ENCODE measurements at places on chromosomes 12 and 14.

DNA sequence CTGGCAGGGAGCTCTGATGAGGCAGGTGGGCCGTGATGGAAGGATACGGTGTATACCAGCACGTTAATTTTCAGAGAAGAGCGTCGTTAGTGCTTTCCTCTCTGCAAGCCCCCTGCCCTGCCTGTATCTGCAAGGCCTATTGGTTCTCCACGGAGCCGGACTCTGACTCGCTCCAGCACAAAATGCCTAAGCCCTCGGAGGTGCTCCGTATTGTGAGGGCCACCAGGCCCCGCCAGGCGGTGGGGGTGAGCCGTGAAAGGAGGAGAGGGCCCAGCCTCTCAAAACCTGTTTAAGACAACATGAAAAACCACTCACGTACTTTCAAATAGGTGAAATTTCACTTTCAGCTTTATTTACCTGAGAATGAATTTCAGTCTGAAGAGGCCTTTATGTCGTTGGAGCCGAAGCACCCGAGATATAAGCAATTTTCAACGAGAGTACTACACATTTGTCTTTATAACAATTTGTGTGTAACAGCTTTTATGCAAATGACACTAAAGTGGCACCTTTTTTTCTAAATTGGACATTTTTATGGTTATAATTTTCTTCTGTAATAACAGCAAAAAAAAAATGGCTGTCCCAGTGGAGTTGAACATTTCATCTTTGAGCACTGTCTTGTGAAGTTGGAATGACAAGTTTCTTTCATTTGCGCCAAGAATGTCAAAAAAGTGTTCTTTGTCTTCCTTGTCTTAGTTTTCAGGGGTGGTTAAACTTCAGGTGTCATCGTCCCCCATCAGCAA, 749.5 kb downstream of the VRK1 start:
- no peak for DNase-seq

- DNase-seq, result no peak
Measured at GRCh38 chr14:75268633-75269550, 9.7 kb upstream of the FOS start.

- peak; percentile 38 for DNase-seq
Measured at GRCh38 chr14:61537563-61538463, 157.5 kb upstream of the HIF1A start.

DNA sequence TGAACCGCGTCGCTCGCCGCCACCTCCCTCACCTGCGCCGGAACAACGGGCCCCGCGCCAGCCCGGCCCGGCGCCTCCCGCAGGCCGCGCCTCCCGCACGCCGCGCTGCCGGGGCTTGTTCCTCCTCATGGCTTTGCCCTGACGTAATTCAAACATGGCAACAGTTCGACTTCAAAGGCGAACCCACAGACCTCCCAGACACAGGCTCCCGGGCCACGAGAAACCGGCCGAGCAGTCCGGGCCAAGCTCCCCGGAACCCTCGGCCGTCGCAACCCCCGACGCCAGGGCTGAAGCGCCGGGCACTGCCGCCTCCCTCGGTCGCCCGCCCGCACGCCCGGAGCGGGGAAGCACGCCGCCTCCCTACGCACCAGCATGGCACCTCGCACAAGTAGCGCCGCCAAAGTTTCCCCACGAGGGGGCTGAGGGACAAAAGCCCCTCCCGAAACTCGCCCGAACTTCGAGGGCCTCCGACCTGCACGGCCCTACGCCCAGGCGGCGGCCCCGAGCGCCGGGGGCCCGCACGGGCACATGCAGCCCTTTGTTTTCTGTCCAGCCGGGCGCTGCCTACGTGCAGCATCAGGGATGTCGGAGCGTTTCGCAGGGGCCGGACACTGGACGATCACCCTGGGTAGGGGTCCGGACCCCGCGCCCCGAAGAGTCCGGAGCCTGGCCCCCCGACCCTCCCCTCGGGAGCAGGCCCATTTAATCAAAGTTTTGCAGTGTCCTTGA, 1.7 kb downstream of the SINHCAF start:
- DNase-seq, result peak; percentile 42

DNA sequence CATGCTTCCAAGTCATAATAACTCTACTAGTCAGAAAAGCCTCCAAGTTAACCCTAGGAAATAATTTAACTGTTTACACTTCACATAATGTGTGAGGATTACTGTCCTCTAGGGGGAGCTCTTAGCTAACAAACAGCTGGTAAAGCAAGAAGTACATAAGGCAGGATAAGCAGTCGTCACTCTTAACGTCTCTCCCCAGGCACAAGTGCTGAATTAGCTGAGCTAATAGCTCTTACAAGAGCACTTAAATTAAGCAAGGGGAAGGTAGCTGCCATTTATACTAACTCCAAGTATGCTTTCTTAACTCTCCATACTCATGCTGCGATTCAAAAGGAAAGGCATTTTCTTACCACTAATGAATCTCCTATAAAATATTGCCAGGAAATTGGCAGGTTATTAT, 79.3 kb upstream of the TSPAN11 start:
- no peak for DNase-seq

- no peak for DNase-seq
Measured at GRCh38 chr12:33111850-33112249, 215.3 kb upstream of the PKP2 start.

GRCh38 chr14:34436118-34436905, 25.7 kb downstream of the SPTSSA start:
- DNase-seq, result no peak

GRCh38 chr14:39185256-39186049, 10.4 kb downstream of the PNN start:
- no peak for DNase-seq

DNA sequence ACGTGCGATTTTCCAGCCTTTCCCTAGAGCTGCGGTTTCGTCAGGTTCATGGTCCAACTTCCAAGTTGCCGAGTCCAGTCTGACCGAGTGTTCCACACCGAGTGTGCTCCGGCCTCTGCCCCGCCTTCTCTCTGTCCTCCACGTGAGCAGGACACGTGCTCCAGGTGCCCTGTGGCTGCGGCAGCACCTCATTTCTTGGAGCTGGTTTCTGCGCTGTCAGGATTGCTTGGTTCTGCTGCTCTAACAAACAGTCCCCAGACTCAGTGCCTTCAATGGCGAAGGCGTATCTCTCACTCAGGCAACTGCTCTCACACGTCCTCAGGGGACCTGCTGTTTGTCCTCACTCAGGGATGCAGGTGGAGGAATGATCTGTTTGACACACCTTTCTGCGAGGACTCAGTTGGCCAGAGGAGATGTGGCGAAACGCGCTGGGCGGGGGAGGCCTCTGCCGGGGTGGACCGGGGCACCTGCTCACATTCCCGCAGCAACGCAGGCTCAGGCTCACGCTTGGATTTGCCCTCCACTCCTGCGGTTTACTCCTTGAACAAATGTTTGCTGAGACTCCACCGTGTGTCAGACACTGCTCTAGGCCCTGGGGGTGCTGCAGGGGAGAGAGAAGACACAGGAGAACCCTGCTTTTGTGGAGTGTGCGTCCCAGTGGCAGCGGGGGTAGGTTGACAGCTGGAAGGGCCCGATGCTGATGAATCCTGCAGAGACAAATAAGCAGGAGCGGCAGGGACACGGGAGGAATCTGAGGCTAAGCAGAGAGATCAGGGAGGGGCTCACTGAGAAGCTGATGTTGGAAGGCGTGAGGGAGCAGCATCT, 63.4 kb upstream of the FBRSL1 start:
- DNase-seq, result no peak

DNA sequence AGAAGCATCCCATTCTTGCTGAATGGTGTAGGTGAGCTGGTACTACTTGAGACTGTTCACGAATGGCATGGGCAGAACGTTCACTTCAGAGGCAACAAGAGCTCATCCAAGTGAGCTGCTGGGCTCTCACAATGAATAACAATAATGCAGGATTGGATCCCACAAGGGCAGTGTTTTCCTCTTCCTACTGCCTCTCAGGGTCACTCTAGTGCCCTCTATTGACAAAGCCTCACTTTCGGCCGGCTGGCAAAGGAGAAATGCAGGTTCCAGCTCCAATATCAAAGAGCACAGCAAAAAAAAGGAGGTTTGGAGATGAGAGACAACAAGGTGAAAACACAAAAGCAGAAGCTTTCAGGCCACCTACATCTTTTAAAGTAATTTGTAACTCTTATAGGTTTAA, 74.6 kb upstream of the MYF6 start:
- DNase-seq, result no peak

- no peak for DNase-seq
Measured at GRCh38 chr14:91501951-91502930, 7.9 kb downstream of the PPP4R3A start.

DNA sequence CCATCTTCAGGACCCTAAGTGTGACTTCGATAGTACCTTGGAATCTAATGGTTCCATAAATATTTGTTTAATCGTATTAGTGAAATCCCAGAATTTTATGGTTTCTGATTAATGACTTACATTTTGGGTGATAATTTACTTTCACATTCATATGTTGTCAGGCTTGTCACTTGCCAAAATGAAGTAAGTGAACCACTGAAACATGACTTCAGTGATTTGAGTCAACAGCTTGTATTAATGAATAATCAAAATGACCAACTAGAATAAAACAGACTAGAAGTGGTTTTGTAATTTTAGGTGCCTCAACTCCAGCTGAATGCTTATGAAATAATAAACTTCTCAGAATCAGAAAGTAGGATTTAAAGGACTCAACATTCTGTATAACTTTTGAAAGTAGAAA, 517.1 kb downstream of the PRKD1 start:
- DNase-seq, result no peak

- DNase-seq, result no peak
Measured at GRCh38 chr12:81668475-81668874, 90.7 kb downstream of the PPFIA2 start.

DNA sequence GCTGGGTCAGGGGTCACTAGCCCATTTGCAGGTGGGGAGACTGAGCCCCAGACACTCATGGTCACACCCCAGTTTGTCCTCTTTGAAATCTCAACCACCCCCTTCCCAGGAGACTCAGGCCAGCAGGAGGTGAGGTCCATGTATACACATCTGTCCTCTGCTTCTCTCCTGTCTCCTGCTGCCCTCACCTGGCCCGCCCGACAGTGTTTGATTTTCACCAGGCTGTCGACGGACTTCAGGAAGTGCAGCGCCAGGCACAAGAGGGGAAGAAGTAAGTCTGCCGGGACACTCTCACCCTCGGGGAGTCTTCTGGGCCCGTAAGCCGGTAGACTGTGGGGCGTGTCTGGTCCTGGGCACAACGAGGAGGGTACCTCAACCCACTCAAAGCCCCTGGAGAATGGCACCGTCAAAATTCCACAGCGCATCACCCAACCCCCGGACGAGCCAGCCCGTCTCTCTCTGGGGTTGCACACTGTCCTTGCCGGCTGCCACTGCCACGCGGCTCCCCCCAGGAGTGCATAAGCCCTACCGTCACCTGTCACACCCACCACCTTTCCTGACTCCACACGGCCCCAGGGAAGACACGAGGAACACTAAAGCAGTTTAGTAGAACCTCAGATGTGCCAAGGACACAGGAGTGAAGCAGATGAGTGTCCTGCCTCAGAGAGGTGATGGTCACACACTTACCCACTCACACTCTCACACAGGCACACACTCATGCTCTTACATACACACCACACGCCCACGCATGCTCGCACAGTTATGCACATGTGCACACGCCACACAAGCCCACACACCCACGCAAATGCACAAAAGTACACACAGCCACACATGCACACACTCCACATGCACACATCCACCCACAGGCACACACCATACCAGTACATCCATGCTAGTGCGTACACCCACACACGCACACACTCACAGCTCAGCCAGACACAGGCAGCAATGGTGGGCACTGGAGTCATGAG, 13.1 kb upstream of the SIVA1 start:
- DNase-seq, result no peak

DNA sequence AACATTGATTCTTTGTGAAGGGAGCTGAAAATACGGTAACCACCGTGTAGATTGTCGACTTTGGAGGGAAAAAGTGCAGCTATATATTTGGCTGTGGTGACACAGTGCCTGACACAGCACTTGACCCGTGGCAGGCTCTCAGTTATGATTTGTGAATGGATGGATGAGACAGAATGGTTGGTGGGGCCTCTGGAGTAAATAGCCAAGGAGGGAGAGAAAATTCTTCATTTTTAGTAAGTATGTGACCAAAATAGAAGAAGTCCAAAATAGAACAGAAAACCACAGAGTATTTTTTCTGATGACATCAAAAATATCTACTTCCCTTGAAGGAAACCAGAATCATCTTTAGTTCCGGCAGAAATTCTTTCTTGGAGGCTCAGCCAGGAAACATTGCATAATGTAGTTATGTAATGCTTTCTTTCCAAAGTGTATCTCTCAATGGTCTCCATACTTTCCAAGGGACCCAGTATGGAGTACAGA, 82.0 kb upstream of the WSCD2 start:
- no peak for DNase-seq

DNA sequence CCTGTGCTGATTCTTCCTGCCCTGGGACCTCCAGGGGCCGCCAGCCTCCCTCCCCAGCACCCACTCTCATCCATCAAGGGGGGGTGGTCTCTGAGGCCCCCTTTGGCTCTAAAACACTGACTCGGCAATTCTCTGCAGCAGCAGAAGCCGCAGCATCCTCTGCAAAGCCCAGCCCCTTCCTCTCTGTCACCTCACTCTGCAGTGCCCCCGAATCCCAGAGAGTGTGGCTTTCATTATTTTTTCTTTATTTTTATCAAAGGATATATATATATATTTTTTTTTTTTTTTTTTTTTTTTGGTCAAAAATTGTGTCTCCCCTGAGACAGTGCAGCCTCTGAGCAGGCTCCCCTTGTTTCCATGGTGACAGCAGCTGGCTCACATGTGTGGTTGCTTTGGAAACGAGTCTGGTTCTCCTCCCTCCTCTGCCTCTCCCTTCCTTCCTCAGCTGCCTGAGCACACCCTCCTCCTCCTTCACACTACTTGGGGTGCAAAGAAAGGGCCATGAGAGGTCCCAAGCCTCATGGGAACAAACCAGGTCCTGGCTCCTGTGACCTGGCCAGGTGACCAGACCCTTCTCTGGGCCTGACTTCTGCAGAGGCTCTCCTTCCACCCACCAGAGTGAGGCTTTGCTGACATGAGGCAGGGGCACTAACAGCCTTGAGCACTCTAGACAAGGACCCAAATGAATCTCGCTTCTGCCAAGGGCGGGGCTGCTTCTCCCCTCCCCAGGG, 100.5 kb downstream of the LRRC74A start:
- no peak for DNase-seq

DNA sequence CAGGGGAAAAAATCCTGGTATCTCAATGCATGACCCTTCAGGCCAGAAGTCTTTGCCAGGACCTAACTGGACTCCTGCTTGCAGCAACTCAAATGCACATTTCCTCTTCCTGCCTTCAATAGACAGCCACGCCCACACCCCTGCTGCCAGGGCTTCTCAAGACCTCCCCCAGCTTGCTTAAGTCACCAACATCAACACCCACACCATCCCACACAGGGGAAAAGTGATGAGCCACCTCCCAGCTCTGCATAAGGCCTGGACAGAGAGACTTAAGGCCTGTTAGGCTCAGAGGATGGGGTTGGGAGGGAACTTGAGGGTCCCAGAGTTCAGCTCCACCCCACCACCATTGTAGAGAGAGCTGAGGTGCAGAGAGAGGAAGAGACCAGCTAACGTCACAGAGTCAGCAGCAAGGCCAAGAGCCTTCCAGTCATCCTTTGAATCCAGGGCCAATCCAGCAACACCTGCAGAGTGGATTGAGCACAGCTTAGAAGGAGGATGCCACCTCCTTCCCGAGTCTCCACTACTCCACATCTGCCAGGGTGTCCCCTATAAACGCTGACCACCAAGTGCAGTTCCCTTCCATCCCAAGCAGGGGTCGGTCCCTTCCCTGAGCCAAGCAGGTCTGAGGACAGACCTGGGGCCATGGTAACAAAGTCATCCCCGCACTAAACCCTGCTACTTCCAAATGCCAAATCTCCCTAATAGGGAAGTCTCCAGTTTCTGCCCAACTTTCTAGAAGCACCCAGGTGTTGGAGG, 50.0 kb downstream of the KDM2B start:
- DNase-seq, result peak; percentile 51

- DNase-seq, result no peak
Measured at GRCh38 chr12:108643941-108644810, 10.5 kb upstream of the SELPLG start.

Data from stimulated activated CD4-positive, alpha-beta T cell treated with anti-CD3 and anti-CD28 coated beads, Interleukin-1b, Interleukin-23, amount 100 ng/mL, for 24 hours (primary cell).